ENCODE measurements at places on chromosomes 13 and 19.
A peak's percentile ranks its signal among the peaks of the same experiment; 100 is the strongest.

GRCh38 chr13:39612023-39612637 lies 9.1 kb upstream of the LHFPL6 start:
- peak; percentile 78 for DNase-seq

GRCh38 chr19:30361721-30362120 lies 10.5 kb upstream of the ZNF536 start:
- DNase-seq = no peak

GRCh38 chr19:29410601-29411000 lies 115.2 kb upstream of the VSTM2B start:
- DNase-seq = no peak

- no peak for DNase-seq
Measured at GRCh38 chr19:49155005-49155819, at the start of gene HRC. Gene HRC (minus strand): TSS chr19:49155396. CDS start chr19:49155237, 159 bp downstream.

DNA sequence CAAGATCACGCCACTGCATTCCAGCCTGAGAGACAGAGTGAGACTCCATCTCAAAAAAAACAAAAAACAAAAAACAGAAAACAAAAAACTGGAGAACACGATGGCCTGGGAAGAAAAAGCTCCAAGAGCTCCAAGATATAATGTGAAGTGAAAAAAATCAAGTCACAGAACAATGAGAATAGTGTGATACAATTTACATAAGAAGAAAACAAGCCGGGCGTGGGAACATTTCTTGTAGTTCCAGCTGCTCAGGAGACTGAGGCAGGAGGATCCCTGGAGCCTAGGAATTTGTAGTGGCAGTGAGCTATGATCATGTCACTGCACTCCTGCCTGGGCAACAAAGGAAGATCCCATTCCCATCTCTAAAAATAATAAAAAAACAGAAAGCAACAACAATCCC lies 8.5 kb upstream of the LMTK3 start:
- DNase-seq = no peak

GRCh38 chr19:991174-991931 lies 7.2 kb downstream of the WDR18 start:
- peak; percentile 6 for DNase-seq

DNA sequence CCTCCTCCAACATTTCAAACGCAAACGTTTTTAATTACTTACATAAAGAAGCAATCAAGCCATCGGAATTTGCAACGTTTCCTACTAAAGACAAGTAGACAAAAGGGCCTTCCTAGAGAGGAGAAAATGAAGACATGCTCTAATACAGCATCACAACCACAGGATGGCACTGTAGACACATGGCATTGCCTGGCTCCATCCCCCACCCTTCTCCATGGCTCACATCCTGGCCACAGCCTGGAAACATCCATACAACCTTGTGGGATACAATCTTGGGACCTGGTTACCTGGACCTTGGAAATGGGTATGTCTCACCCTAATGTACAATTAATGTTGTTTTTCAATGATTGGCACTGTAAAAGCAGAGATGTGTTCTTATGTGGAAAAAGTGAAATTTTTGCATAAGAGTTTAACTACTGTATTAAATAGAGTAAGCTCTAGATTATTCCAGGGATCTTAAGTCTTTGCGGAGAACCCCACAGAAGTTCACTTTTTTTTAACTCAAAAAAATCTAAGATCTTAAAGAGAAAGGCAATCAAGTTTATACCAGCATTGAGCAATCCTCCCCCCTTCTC lies 21.5 kb downstream of the EBPL start:
- DNase-seq = peak; percentile 68

GRCh38 chr19:13633109-13633508 lies 126.8 kb upstream of the CACNA1A start:
- peak; percentile 58 for DNase-seq
